Esophagus squamous epithelium (tissue), 5 donors: ENCODE measurements at places on chromosomes 6 and 20.

DNA sequence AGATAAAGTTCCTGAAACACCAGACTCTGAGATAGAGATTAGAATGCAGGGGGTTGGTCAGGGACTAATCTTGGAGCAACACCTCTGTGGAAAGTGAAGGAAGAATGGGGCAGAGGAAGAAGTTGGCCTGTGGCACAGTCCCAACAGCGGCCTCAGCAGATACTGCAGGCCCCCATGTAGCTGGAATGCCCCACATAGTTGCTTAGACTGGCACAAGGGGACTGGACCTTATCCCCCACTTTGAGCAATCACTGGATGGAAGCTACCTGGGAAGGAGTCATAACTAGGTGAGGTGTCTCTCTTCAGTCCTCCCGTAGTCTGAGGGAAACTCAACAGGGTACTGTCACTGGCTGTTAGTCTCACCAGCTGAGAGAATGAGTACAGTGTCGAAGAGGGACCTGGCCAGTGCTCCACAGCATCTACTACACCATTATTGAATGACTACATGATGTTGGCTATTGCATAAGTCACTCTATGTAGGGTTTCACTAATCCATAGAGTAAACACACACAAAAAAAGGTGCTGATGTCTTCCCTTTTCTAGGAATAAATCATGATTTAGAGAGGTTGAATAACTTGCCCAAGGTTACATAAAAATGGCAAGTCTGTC is 47.5 kb downstream of the ADGRG6 start:
- no peak for DNase-seq

DNA sequence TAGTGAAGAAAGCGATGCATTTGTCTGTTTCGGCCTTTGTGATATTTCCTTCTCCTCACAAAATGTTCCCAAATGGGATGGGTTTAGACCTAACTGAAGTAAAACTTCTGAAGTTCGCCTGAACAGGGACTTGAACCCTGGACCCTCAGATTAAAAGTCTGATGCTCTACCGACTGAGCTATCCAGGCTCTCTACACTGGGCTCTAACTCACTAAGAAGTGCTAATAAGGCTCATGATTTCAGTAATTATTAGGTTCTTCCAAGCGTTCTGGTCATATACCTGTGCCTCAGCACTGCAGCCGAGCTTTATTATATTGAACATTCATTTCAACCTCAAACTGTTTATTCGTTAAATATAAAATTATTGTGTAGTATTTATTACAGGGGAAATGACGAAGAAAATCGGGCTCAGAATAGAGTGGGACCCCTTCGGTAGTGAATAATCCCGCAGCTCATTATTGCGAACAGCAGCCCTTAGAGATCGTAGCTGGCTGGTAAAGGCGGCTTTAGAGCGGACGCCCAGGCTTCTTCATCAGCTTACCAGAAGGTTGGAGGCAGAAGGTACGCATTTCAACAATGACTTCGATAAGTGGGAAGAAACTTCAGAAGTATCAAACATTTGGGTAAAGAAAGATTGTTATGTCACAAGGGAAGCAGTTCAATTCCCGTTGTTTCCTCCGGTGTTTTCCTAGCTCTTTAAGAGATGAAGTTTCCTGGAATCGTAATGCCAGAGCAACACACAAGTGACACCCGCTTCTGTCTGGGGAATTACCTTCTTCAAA is 119.0 kb upstream of the ZNF184 start:
- DNase-seq: no peak

GRCh38 chr6:169839029-169839481 is 87.6 kb downstream of the ERMARD start:
- DNase-seq: no peak

GRCh38 chr6:134406311-134406710 is 88.4 kb upstream of the SGK1 start:
- no peak for DNase-seq

- no peak for DNase-seq
Measured at GRCh38 chr6:53944091-53944490, 149.3 kb downstream of the LRRC1 start.

GRCh38 chr6:111841822-111842221 is 31.4 kb downstream of the FYN start:
- DNase-seq: no peak
